Tibial nerve (tissue), 4 donors: ENCODE measurements at places on chromosomes 3 and 15. TPM values are rescaled to one million over a fixed set of nuclear protein-coding genes. Genes with fewer than 3 reads are reported as not detected.

The PLA2G4E gene
- total RNA-seq: not detected

The GCSAM gene
- total RNA-seq: not detected

The PFKFB4 gene
- total RNA-seq: 2.2 TPM

The THSD4 gene
- total RNA-seq: 21.8 TPM

The CILP gene
- 41.5 TPM for total RNA-seq

The TEX9 gene
- 5.4 TPM for total RNA-seq

The UBAP1L gene
- total RNA-seq: 15.9 TPM

The GOLGA6A gene
- 0.20 TPM for total RNA-seq

The ATP6V1A gene
- 28.8 TPM for total RNA-seq

The C3orf33 gene
- total RNA-seq: 3.9 TPM
